Trophoblast cell (in vitro differentiated cells and primary cell): ENCODE measurements at places on chromosomes 12 and 14.
A peak's percentile ranks its signal among the peaks of the same experiment; 100 is the strongest.

GRCh38 chr12:121893961-121894460 lies 5.4 kb downstream of the PSMD9 start:
- DNase-seq = no peak

DNA sequence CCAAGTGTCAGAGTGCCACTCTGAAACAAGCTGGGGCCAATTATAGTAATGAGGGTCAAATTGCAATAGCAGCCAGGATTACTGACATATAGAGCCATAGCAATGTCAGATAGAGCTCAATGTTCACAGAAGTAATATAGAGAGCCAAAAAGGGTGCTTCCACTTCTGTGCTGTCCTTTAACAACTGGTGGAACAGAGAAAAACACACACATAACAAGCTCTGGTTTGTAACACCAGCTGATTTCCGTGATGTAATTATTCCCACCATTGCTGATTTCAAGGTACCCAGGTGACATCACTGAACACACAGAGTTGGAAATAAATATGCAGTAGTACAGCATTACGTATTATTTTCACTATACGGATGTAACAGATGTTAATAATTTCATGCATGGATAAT lies 3.0 kb upstream of the CLEC2B start:
- no peak for DNase-seq

DNA sequence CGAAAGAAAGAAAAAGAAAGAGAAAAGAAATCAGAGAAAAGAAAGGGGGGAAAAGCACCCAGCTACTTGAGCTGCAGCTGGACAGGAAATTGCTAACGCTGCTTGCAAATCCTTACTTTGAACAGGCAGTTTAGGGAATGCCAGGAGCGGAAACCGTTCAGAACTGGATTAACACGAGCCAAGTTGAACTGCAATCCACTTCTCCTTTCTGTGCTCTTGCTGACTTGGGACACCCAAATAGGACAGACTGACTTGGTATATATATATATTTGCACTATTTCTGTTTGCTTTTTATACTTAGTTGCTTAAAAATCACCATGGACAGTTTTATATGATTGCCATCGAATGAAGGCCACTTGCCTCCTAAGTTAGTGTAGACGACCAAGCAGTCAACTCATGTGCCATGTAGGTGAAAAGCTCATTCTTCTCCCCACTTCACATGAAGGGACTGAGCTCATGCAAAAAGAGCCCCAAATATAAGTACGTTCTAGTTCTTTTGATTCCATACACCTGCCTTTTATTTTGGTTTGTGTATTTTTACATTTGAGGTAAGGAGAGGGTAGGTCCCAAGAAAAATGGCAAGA lies 5.5 kb downstream of the DUSP6 start:
- DNase-seq = no peak

DNA sequence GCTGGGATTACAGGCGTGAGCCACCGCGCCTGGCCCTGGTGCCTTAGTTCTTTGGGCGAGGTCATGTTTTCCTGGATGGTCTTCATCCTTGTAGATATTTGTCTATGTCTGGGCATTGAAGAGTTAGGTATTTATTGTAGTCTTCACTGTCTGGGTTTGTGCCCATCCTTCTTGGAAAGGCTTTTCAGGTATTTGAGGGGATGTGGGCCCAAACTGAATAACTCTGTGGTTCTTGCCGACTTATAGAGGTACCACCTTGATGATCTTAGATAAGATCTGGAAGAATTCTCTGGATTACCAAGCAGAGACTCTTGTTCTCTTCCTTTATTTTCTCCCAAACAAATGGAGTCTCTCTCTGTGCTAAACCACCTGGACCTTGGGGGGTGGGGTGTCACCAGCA lies 18.9 kb downstream of the FGD4 start:
- peak; percentile 73 for DNase-seq

DNA sequence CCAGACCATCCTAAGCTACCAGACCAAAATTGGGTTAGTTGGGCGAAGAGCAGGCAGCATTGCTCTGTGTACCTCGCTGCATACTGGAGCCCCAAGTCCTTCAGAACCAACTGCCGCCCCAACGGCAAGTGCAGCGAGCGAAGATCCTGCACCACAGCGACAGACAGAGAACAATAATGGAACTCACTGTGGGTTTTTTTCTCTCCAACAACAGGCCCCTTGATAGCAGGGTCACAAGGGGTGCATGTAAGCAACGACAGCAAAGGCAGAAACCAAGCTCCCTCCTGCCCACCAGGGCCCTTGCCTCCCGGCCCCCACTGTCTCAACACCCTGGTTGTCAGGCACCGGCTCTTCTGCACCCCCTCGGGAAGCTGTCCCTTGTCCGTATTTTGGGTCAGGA lies 39.0 kb downstream of the RNF34 start:
- DNase-seq = no peak

DNA sequence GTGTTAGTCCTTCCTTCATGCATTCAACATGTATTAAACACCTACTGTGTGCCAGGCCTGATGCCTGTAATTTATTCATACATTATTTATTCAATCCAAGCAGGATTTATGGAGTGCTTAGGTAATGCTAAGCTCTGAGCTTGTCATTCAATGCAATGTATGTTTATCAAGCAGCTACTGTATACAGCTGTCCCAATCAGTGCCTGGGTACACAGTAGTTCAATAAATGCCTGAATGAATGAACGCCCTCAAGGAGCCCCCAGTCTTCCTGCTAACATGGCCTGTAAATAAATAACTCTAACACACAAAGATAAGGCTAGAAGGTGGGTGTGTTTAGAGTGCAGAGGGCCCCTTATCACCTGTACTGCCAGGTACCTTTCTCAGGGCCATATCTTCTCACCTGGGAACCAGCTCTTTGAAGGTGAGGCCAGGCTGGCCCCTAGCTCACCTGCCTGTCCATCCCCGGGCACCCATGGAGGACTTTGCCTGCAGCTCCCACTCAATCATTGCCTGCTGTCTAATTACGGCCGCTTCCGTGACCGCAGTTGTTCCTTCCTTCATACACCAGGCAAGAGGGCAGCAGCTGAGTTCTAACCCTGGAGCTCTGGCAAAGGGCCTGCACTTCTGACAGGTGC lies 20.0 kb upstream of the KDM2B start:
- no peak for DNase-seq
